Right lung (tissue), 10 donors: ENCODE measurements at places on chromosomes 7 and 10. TPM values are rescaled to one million over a fixed set of nuclear protein-coding genes. Genes with fewer than 3 reads are reported as not detected.

GRCh38 chr7:105894131-105894530, 17.7 kb upstream of the ATXN7L1 start:
- no peak for DNase-seq

- DNase-seq, result peak; percentile 90
Measured at GRCh38 chr7:130141161-130141883, 63.9 kb downstream of the TMEM209 start.

GRCh38 chr10:76422769-76423168, 991.3 kb downstream of the LRMDA start:
- no peak for DNase-seq

DNA sequence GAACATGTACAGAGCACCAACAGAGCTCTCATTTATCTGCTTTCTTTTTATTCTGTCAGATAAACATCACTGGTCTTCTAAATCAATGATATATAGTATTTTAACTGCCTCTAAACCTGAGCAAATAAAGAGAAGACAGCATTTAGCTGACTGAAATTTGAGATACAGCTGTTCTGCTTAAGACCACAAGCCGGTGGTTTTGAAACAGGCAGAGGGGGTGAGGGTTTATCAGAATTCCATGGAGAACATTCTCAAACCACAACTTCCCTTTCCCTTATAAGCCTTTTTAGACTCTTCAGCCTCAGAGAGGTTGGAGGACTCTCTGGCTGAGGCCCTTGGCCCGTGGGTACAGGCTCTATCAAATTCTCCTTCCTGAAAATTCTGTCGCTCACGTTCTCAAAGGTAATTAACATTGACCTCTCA, 87.4 kb upstream of the RSU1 start:
- no peak for DNase-seq

GRCh38 chr7:7221599-7222038, 39.3 kb downstream of the C1GALT1 start:
- no peak for DNase-seq

DNA sequence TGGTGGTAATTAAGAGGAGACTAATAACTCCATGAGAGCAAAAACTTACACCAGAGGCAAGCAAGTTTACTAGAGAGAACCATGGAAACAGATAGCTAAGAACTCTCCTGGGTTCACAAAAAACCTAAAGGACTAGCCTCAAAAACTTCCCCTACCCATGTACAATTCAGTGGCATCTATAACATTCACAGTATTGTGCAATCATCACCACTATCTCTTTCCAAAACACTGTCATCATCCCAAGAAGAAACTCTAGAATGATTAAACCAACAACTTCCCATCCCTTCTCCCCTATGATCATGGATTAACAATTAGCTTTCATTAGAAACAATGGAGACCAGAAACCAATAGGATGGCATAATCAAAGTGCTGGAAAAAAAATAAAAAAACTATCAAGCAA, 1038.3 kb downstream of the LRMDA start:
- no peak for DNase-seq

DNA sequence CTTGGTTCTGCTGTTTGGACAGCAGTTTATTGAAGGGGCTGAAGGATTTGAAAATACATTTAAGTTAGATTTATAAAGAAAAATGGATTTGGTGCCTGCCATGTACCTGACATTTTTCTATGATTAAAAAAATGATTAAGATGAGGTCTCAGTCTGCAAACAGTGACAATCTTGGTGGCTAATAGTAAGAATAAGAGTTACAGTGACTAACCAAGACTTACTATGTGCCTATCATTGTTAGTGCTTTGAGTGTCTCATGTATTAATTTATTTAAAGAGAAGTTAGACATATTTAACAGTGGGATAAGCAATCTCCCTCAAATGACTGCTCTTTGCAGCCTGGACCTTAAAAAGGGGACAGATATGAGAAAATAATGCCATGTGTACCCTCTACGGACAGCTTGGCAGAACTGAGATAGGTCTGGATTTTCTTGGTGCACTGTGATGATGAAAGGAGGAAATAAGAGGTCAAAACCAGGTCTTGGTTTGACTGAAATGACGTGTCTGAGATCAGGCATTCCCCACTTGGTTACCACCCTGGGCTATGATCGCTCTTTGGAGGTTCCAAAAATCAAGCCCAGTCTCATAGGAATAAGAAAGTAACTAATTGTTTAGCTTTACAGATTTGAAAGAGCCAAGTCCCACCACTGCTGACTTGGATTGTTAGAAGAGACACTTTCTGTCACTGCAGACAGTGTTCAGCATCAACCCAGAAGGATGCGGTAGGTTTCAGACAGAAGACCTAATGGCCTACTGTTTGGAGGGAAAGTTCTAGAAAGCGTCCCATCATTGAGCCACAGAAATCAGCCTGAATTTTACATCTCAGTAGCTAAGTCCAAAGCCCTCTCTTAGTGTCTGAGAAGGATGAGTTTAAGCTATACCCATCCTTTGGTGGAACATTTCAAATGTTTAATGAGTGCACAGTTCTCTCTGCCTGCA, 2.1 kb downstream of the CASP7 start:
- DNase-seq, result no peak

DNA sequence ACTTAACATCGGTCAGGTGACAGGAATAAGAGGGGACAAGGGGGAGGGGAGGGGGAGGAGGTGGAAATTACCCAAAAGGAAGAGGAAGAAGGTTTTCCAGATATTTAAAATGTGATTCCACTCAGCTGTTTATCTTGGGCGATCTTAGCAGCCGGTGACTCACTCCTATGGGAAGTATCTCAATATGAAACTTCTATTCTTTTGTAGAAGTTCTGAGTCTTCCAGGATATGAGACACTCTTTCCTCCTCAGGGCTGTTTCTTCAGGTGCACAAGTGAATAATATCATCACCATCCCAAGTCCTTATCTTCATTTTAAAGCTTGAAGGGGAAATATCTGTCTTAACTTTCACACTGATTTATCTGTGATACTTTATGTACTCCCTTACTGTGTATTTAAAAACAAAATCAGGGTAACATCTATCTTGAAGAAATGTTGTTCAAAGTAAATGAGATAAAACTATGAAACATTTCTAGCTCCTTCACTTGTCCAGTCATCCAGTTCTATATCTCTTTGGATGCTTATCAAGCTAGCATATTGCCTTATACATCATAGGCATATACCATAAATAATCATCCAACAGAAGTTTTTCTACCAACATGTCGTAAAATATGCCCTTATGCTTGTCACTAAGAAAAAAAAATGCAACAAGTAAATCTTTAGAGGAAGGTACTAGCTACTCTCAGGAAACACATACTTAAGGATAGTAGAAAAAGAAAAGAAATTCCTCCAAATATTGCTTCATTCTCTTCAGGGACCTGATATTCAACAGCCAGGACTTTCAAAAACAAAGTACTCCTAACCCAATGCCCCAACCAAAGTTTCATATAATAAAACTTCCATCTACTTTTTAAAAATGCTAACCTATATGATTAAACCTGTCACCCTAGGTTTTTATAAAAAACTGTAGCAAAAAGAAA, 13.7 kb downstream of the DOCK4 start:
- DNase-seq, result no peak

DNA sequence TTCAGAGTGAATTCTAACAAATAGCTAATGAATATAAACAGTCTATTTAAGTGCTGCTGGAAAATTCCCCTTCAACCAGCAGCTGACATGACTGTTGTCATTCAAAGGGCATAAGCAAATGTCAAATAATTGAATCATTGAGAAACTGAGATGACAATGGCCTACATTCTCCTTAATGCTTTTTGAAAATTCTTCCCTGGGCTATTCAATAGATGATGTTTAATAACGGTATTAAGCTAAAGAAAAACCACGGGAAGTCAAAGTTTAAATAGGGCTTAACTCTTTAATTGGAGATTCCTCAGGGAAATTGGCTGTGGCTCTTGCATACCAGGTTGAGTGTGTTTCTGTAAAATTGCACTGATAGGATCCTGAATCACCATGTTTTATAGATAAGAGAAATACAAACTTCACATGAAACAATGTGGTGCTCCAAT, 77.0 kb downstream of the ARL4A start:
- no peak for DNase-seq

GRCh38 chr10:44864051-44864450, 47.1 kb upstream of the TMEM72 start:
- no peak for DNase-seq

- peak; percentile 52 for DNase-seq
Measured at GRCh38 chr10:11757454-11757820, 15.3 kb downstream of the ECHDC3 start.

DNA sequence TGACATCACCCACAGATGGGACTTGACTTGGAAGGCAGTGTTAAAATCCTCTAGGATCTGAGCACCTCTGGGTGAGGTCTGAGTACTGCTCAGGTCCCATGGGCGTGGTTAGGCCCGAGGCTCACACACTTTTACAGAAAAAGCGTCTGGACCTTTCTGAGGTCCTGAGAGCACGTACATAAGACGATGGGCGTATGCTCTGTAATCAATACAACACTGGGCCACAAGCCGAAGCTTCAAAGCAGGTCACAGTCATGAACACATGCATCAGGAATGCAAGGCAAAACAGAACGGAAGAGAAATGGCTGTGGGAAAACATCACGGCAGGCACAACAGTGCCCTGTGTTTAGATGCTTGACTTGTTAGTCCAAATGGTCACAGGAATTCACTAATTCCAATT, 112.2 kb downstream of the LARP4B start:
- DNase-seq, result no peak

- no peak for DNase-seq
Measured at GRCh38 chr10:58704671-58705141, 192.0 kb downstream of the BICC1 start.

GRCh38 chr7:144529269-144529926, 125.9 kb upstream of the NOBOX start:
- no peak for DNase-seq

DNA sequence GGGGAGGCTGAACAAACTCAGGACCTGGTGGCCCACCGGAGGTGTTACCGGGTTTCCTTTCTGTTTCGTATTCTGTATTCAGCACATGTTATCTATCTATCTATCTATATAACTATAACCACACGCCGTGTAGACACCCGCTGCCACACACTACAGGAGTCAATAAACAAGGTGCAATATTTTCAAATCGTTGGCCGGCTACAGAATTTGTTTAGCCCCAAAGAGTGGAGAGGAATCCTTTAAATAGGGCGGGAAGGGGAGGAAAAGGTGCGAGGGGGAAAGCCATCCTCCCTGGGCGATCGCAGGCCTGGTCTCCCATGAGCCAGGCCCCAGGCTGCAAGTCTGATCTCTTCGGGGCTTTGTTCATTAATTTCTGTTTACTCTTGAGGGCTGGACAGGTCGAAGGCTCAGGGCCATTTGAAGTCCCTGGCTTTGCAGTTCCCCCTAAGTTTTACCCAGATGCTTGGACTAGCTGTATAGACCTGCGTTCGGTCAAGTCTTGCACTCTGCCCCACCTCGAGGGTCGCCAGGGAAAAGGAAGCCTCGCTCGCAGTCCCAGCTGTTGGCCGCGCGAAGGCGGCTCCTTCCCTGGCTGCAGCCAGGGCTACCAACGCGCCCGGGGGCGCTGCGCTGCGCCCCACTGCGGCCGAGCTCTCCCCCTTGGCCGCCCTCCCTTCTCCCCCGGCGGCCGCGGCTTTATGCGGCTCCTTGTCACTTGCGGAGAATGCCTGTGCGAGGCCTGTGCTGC, 3.8 kb downstream of the NKX2-3 start:
- no peak for DNase-seq

DNA sequence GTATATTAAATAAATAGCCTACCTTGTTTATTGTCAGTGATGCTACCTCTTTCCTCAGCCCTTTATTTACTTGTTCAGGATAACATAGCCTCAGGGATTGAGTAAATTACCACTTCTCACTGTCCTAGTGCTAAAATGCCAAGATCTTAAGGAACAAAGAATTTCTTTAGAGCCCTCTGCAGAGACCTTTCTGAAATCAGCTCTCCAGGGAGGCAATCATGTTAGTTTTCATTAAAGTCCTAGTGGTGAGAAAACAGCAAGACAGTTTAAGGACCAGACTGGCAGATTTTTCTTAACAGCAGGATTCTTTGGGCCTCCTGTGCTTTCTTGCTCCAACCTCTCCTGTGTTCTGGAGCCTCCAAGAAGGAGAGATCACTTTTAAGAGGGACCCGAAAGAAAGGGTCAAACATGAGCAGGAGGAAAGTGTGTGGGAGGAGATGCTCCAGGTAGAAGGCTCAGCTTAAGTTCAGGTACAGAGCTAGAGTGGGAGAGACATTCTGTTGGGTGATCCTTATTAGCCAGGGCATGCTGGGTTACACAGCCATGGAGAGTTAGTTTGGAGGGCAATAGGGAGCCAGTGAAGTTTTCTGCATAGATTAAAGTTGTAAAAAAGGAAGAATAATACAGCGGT, 1.2 kb upstream of the PLCE1 start:
- no peak for DNase-seq

DNA sequence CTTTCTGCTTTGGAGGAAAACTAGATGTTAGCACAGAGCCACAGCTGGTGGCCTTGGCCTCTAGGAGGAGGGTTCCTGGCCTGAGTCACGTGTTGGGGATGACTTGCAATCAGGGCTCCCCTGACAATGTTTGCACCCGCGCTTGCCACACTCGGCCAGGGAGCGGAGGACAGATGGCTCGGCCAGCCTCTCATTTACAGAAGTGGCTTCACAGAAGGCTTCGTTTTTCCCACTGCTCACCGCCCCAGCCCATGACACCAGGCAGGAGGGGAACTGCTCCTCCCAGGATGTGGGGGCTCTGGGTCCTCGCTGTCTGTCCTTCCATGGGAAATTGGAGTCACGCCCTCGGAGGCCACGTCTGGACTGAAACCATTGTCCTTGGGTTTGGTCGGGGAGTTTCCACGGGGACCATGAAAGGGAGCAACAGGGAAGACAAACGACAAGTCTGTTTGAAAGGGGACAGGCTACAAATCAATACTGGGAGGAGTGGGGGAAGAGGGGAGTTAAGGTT, 49.6 kb upstream of the UBE3C start:
- DNase-seq, result no peak

GRCh38 chr7:144656965-144657517, 178.8 kb downstream of the TPK1 start:
- no peak for DNase-seq

DNA sequence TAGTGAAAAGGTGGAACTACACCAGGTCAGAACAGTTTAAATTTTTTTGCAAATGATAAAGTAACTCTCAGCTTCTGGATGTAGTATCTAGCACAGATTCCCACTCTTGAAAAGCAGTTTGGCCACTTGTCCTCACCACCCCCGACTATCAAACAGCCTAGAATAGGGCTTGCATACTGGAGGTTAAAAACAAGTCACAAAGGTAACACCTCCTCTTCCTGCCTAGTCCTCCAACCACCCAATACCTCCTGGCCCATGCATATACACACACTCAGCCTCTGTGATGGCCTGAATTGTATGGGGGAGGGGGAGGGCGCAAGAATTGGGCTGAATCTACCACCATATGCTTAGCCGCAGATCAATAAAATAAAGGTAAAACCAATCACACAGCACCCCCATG, 5.7 kb downstream of the SKAP2 start:
- DNase-seq, result no peak

GRCh38 chr7:47586925-47587324, 5.0 kb upstream of the TNS3 start:
- no peak for DNase-seq

SEMA3D gene
- polyA plus RNA-seq, result 23.6 TPM

EPHB6 gene
- 28.3 TPM for polyA plus RNA-seq

LBX1 gene
- polyA plus RNA-seq, result 0.16 TPM

OR13A1 gene
- polyA plus RNA-seq, result 0.08 TPM

ADAP1 gene
- 10.6 TPM for polyA plus RNA-seq

MYO1G gene
- 1.5 TPM for polyA plus RNA-seq

PLXDC2 gene
- polyA plus RNA-seq, result 56.9 TPM

CREB5 gene
- polyA plus RNA-seq, result 19.5 TPM

WEE2 gene
- polyA plus RNA-seq, result 0.26 TPM

ACSM6 gene
- 0.24 TPM for polyA plus RNA-seq

CFAP70 gene
- 15.8 TPM for polyA plus RNA-seq

TMEM236 gene
- polyA plus RNA-seq, result 0.54 TPM
